ENCODE measurements at places on chromosomes 11 and 22.

GRCh38 chr11:107102692-107103477 lies 84.6 kb upstream of the GUCY1A2 start:
- no peak for DNase-seq

- DNase-seq, result no peak
These were observed 30.9 kb upstream of the OR56A1 start for GRCh38 chr11:6061475-6061874.

GRCh38 chr11:20464518-20464917 lies 77.0 kb downstream of the PRMT3 start:
- no peak for DNase-seq

DNA sequence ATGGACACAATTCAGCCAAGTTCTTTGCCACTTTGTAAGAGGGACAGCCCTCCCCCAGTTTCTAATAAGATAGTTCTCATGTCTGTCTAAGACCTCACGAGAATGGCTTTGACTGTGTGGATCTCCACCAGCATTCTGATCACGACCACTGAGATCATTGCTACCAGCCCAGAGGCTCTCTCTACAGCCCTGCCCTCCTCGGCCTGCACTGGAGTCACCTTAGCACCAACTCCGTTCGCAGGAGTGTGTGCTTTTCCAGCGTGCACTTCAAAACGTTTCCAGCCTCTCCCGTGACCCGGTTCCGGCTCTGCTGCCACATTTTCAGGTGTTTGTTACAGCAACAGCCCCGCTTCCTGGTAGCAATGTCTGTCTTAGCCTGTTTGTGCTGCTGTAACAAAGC lies 26.2 kb downstream of the TSPAN32 start:
- DNase-seq, result no peak

DNA sequence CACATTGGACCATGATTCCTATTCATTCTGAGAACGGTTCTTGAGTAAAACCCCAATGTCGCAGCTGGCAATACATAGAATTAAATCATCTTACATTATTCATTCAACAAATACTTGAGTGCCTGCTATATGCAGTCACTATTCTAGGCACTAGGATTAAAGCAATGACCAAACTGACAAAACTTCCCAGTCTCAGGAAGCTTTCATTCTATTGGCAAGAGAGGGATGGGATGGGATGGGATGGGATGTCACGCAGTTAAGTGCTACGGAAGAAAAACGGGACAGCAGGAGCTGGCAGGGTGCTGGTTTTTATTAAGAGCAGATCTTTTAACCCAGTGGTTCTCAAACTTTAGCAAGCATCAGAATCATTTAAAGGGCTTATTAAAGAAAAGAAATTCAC lies 2.9 kb downstream of the PAK1 start:
- no peak for DNase-seq

DNA sequence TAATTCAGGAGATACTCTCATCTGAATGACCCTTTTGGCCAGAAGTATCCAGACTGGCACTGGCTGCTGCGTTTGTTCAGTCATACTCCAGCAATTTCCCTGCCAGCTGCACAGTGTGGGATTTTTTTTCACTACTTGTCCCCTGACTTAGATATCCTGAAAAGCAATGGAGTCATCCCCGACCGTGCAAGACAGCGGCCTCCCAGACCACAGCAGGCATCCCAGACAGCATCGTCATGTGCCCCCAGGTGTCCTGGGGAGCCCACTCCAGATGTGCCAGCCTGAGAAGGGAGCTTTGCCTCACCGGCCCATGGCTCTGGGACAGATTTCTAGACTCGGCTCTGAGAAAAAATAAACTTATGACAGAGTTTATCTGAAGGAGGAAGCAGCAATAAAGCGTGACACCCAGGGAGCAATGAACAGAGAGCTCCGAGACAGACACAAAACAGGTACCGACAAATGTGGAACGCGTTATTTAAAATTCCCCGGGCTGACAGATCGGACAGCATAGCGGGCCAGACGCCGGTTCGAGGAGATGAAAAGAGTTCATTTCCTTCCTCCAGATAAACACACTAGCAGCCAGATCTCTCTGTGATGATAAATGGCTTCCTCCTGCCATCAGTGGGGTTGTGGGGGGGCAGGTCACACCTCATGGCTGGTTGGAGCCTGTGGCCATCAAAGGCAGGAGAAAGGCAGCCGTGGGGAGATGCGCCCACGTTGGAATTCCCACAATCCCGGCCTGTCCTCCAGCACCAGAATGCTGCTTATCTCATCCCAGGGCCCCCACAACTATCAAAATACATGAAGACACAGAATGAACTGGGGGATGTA lies 106.4 kb upstream of the FGF3 start:
- peak; percentile 60 for DNase-seq

- DNase-seq, result no peak
These were observed 21.5 kb downstream of the RANGAP1 start for GRCh38 chr22:41264408-41264941.

GRCh38 chr11:19557720-19558140 lies 154.9 kb upstream of the NAV2 start:
- peak; percentile 69 for DNase-seq

DNA sequence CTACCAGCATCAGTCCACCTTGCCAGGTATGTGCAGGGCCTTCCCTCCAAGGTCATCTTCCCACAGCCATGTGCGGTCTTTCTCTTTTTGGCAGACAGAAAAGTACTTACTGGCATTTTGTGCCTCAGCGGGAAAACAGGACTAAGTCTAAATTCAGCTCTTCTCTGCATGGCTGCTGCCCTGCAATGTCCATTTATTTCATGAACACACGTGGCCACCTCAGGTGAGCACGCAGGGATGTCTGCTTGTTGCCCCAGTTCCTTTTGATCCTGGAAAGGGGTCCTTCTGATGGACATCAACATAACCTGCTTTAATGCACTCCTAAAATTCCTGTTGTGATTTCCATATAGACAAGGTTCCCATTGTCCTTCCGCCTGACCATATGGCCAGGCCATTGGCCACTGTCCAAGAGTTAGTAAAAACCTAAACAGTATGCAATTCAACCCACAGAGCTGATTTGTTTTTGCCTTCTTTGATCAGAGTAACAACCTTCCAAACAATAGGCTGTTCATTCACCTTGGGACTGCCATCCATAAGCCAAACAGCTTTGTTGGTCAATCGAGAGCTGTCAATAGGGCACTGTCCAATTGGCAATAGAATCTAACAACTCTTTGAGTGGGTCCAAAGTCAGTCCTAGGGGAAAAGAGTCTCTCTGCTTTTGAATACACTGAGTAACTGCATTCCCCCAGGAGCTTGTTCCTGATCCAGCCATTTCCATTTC lies 5.9 kb downstream of the TREH start:
- no peak for DNase-seq

- DNase-seq, result no peak
These were observed 109.9 kb downstream of the EMSY start for GRCh38 chr11:76554767-76555166.

DNA sequence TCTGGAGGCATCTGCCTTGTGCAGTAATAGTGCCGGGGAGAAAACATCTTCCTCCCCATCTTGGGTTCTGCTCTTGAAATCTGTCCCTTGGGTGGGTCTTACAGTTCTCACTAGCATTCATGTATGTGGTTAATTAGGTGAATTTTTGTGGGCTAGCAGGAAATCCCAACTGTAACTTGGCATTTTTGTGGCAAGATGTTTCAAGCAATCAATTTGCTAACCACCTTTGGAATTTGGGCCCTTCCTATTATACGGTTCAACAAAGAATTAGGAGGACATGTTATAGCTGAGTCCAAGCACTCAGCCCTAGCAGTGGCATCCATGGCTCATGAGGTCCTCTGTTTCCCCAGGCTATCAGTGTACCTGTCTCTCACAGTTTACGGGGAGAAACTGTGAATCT lies 89.1 kb upstream of the MTNR1B start:
- DNase-seq, result no peak

DNA sequence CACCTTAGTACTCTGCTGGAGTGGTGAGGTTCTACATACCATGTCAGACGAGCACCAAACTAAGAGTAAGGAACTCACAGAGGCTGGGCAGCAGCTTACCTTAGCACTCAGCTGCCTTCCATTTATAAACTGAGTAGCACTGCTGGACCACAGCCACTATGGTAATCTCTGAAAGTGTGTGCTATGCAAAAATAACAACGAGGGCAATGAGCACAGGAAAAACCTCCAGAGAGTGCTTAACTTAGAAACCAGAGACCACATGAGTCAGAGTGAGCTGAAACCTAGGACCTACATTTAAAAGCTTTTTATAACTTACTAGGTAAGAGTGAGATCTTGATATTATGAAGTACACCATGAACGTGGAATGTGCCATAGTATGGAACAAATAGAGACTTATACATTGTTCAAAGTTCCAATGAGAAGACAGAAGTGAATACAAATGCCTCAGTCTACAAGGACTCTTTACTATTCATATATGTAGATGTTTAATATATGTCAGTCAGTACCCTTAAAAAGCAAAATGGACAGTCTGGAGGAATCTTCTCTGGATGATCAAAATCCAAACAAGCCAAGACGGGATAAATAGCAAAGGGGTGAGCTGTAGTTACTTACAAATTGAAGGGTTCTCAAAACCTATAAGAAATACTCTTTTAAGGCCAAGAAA lies 17.2 kb upstream of the CD59 start:
- peak; percentile 19 for DNase-seq

- no peak for DNase-seq
These were observed 356.2 kb downstream of the GRM5 start for GRCh38 chr11:88709567-88709966.

DNA sequence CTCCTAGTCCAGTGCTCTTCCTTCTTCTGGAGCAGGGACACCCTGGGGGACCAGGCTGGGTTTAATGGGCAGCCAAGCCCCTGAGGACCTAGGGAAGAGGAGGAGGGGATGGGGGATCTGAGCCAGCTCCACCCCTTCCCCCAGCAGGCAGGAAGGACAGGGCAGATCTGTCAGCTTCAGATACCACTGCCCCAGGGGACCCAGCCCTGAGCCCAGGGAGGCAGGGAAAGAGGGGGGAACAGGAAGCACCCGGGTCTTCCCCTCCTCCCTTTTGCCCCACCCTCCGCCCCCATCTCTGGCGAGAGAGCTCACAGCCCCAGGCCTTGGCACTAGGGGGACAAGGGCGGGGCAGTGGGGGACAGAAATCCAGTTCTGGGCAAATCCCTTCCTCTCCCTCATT lies 11.7 kb upstream of the SOX10 start:
- no peak for DNase-seq

DNA sequence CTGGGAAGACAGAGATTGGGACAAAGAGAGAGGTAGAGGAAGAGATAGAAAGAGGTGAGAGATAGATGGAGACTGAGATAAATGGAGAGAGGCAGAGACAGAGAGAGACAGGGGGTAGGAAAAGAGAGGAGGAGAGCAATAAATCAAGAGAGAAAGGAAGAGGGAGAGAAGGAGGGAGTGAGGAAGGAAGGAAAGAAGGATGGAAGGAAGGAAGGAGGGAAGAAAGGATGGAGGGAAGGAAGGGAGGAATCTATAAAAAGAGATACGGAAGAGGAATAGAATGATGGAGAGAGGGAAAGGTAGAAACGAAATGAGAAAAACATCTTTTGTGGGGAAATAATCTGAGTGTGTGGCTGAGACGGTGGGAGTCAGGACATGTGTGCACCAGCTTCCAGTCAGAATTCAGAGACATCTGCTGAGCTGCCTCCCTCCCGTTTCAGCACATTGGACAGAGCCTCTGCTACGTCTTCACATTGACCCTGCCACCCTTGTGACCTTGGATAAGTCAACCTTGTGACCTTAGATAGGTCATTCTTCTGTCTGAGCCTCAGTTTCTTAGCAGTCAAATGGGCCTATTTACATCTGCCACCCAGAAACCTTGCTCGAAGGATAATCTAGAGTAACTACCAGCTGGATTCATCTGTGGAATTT lies 417.8 kb downstream of the MIAT start:
- DNase-seq, result no peak

DNA sequence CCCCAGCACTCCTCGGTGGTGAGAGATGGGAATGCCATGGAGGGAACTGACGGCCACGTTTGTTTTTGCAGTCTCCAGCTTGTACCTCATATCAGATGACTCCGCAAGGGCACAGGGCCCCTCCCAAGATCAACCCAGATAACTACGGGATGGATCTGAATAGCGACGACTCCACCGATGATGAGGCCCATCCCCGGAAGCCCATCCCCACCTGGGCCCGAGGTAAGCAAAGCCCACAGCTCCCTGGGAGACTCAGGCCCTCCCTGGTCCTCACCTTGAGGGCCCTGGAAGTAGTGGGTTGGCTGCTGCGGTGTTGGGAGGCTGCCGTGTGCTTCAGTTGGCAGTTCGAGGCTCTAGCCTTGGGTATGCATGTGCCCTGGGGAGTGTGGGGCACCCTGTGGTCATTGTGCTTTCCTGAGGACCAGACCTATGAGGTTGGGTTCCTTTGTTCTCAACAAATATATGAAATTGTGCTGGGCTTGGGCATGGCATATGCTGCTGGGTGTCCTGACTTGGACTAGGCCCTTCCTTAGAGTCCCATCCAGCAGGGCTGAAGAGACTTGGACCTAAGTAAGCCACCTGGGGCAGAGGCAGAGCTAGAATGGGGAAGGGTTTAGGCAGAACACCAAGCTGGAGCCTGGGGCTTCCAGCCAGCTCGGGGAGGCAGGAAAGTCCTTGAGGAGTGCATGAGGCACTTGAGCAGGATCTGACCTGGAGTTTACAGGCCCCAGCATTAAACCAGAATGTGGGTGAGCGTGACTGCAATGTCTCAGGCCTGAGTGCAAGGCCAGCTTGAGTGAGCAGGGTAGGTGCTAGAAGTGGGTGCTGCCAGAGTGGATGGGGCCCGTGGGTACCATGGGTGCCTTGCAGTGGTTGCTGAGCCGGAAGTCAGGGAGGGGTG lies 26.4 kb downstream of the INCENP start:
- DNase-seq, result no peak

GRCh38 chr11:42407341-42407740 lies 904.5 kb upstream of the API5 start:
- no peak for DNase-seq

DNA sequence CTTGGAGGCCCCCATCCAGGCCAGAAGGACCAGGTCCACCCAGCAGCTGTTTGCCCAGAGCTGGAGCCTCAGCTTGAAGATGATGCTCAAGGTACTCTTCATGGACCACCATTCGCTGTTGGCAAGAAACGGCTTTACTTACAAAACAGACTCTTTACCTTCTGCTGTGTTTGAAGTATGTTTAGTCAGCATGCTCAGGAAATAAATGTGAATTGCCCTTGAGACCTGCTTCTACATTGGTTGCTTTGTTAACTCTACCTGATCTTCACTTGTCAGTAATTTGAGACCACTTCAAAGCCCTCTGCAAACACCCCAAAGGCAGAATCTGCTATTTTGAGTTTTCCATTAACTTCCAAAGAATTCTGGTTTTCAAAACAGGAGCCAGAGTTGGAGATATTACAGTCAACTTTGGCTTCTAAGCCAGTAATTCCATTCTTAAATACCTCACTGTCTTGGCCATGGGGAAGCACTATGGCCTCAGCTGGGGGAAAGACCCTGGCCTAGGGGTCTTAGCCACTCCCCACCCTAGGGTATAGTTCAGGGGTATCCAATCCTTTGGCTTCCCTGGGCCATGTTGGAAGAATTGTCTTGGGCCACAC lies 2.7 kb downstream of the UQCR10 start:
- DNase-seq, result no peak

DNA sequence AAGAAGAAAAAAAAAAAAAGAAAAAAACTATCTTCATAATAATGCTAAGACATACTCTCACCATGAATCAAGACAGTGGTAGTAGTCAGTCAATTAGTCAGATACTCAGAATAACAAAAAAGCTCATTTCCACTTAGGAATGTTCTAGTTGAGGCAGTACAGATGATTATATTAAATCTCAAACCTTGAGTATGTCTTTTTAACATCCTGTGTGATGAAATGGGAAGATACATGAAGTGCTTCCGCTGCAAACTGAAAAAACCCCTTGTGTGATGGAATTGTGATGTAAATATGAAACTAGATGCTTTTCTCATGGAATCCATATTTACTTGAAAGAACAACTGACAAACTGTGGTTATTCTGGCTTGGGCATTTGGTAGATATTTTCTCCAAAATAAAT lies 13.7 kb downstream of the AMOTL1 start:
- peak; percentile 47 for DNase-seq

GRCh38 chr11:68751331-68751856 lies at the start of gene TESMIN:
TESMIN (minus strand) TSS chr11:68751520; CDS start chr11:68750660, 860 bp downstream.
- peak; percentile 89 for DNase-seq
